Liver (tissue), 10 donors: ENCODE measurements at places on chromosomes 6 and 20. TPM values are rescaled to one million over a fixed set of nuclear protein-coding genes. Genes with fewer than 3 reads are reported as not detected.

The CCN6 gene
- total RNA-seq = not detected

- no peaks in the 10 kb centered on the region for H3K36me3 ChIP-seq
- no peaks in the 10 kb centered on the region for H3K27me3 ChIP-seq
- peaks cover 5% of the 10 kb centered on the region for H3K4me1 ChIP-seq
- H3K4me3 ChIP-seq = no peak overlapping the region
- peak overlapping the region; percentile 92 for H3K27ac ChIP-seq
Measured at GRCh38 chr20:6611911-6612605, 155.4 kb upstream of the BMP2 start.

- no peak overlapping the region for H3K27ac ChIP-seq
- DNase-seq = no peak
Measured at GRCh38 chr20:15289337-15289736, 951.9 kb upstream of the FLRT3 start.

DNA sequence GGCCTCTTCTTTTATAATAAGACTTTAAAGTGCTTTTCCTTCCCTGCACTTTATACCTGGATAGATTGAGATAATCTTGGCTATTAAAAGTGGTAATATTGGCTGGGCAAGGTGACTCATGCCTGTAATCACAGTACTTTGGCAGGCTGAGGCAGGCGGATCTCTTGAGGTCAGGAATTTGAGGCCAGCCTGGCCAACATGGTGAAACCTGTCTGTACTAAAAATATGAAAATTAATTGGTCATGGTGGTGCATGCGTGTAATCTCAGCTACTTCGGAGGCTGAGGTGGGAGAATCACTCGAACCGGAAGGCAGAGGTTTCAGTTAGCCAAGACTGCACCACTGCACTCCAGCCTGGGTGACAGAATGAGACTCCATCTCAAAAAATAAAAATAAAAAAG, 197.1 kb upstream of the RGS17 start:
- no peaks in the 10 kb centered on the region for H3K4me1 ChIP-seq
- DNase-seq = no peak
- H3K4me3 ChIP-seq = no peak overlapping the region
